Right kidney (tissue), 9 donors: ENCODE measurements at places on chromosomes 11 and 22.

DNA sequence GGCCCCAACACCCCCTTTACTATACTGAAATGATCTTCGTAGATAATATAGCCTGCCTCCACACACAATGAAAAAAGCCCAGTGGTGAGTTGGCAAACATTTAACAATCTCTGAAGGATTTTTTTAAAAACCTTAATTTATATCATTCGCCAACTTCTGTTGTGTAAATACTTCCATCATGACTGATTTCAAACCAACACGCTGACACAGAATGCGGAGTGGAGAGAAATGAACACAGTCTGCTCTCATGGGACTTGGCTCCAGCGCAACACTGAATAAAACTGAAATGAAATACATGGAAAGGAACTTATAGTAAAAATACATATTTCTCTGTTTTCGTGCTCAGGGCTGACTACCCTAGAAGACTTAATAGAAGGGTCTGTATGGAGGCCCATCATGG is 61.3 kb upstream of the WNT11 start:
- DNase-seq = no peak

DNA sequence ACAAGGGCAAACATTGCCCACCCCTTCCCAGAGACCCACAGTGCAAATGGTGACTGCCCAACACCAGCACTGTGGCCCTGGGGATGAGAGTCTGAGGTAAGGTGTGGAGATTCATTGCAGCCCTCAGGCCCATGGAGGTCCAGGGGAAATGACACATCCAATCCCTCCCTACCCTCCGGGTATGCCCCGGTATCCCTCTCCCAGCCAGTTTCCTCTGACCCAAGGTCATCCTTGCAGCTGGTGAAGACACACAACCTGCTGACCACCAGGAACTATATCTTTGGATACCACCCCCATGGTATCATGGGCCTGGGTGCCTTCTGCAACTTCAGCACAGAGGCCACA is 18.9 kb upstream of the UVRAG start:
- DNase-seq = no peak

DNA sequence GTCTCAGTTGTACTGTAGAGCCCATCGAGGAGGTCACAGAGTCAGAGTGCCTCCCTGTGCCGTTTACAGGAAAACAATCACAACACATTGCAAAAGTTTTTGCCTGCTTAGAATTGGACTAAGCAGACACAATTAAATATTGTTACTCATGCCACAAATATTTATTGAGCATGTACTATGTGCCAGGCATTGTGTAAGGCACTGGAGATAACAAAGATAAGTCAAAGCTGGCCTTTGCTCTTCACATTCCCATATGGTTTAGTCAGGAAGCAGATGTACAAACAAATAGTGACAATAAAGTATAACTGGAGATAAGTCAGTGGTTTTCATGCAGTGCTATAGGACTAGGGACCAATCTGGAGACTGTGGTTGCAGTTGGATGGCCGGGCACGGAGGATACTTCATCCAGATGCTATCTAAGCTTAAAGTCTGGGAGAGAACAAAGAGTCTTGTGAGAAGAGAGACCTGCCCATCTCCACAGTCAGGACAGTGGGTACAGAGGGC is 550.7 kb downstream of the INSC start:
- DNase-seq = no peak

- DNase-seq = no peak
These were observed 554.6 kb downstream of the OPCML start for GRCh38 chr11:132977746-132978145.

DNA sequence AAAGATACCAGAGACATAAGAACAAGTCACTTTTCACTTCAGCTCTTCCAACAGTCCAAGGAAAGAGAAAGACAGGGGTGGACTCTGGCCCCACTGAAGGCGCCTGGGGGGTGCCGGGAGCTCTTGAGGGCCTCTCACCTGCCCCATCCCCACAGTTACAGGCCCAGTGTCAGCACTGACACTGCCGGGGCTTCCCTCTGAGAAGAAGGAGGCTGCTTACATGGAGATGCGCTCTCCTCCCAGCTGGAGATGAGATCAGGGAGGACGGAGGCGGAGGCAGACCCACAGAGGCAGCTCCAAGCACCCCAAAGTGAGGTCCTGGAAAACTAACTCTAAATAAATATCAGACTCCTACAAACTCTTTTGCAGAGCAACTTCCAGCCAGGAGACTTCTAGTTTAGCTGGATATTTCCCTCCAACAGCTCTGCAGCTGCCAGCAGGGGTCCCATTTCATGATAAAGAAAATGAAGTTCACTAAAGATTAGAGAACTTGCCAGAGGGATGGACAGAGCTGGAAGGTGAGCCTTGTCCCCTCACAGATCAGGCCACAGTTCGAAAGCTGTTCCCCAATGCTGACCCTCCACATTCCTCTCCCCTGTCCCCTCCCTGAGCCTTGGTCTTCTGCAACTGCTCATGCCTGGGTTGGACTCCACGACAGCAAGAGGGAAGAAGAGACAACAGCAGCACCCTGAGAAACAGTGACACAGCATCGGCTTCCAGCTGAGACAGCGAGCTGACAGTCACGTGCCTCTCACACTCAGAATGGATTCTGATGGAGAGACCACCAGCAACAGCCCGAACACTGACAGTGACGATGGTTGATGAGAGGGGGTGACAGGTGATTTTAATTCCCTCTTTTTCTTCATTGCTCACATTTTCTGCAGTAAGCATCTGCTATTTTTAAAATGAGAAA is 5.8 kb downstream of the CARS1 start:
- no peak for DNase-seq

GRCh38 chr22:37336579-37336978 is 54.3 kb downstream of the CYTH4 start:
- DNase-seq = no peak

DNA sequence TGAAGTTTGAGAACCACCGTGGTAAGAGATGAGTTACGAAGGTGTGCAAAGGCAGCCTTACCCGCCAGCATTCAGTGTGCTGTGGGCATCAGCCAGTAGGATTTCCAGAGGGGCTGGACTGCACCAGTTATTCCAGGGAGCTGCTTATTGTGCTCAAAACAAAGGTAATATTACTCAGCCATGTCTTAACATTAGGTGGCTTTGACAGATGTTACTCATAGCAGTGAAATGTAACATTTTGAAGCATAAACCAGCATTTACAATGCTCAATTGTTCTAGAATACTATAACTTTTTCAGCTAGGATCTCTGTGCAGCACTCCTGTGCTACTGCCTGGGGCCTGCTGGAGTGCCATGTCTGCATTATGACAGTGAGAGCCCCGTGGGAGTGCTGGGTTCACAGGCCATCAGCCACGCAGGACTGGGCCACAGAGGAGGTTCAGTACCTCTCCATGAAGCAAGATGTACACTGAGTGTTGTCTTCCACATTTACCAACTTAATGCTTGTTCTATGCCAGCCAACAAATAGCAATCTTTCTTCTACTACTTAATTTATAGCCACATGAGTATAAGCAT is 238.1 kb downstream of the CADM1 start:
- no peak for DNase-seq

DNA sequence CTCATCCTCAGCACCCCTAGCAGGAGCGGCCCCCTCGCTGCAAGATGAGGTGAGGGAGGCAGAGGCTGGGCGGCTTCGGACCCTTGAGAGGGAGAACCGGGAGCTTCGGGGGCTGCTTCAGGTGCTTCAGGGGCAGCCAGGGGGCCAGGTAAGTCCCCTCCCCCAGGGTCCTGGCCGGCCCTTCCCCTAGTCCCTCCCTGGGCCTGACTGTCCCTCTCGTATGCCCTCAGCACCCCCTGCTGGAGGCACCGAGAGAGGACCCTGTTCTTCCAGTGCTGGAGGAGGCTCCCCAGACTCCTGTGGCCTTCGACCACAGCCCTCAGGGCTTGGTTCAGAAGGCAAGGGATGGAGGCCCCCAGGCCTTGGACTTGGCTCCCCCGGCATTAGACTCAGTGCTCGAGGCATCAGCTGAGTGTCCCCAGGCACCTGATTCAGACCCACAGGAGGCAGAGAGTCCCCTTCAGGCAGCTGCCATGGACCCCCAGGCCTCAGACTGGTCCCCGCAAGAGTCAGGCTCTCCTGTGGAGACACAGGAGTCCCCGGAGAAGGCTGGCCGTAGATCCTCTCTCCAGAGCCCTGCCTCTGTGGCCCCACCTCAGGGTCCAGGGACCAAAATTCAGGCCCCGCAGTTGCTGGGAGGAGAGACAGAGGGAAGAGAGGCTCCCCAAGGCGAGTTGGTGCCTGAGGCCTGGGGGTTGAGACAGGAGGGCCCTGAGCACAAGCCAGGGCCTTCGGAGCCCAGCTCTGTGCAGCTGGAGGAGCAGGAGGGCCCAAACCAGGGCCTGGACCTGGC is 4.0 kb downstream of the CCDC88B start:
- DNase-seq = no peak

DNA sequence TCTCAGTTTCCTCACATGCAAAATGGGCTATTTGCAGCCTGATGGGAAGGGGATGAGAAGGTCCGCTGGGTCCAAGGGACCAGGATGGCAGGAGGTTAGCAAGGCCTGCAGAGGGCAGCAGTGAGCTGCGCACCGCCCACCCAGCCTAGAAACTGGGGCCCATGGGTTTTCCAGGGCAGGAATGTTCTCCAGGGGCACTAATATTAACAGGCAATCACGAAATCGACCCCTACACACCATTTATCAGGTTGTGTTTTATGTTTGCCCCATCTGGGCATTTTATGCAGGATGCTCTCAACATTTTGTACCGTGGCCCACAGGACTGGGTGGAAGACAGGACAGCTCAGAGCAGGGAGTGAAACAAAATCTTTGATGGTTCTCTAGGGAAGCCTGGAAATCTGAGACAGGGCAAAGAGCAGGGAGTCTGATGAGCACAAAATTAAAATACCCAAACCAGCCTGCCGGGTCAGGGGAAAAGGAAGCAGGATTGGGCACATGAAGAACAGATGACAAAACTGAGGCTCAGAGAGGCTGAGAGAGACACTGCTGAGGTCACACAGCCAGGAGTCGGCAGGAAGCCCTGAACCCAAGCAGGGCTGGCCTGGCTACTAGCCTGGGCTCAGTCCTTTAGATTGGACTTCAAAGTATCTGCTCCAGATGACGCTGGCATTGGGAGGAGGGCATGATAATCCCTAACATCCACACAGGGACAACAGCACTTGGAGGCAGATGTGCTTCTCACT is 1.6 kb upstream of the BCR start:
- peak; percentile 67 for DNase-seq
